CD4-positive, alpha-beta T cell treated with Interleukin-10 for 1 hour (primary cell): ENCODE measurements at places on chromosomes 16 and 17.

DNA sequence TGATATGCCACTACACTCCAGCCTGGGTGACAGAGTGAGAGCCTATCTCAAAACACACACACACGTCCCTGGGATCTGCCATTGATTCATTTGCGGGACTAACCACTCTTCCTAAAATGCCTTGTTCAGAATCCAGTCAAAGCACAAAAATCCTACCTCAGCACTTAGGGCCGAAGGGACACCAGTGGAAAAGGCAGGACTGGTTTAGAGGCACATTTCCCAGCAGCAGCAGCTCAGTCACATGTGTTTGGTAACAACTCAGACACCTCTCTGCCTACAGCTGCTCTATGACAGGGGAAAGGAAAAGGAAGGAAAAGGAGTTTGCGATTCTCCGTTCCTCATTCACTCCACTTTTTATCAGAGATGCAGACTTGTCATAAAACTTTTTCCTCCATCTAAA is 12.2 kb downstream of the KNOP1 start:
- no peak for DNase-seq

DNA sequence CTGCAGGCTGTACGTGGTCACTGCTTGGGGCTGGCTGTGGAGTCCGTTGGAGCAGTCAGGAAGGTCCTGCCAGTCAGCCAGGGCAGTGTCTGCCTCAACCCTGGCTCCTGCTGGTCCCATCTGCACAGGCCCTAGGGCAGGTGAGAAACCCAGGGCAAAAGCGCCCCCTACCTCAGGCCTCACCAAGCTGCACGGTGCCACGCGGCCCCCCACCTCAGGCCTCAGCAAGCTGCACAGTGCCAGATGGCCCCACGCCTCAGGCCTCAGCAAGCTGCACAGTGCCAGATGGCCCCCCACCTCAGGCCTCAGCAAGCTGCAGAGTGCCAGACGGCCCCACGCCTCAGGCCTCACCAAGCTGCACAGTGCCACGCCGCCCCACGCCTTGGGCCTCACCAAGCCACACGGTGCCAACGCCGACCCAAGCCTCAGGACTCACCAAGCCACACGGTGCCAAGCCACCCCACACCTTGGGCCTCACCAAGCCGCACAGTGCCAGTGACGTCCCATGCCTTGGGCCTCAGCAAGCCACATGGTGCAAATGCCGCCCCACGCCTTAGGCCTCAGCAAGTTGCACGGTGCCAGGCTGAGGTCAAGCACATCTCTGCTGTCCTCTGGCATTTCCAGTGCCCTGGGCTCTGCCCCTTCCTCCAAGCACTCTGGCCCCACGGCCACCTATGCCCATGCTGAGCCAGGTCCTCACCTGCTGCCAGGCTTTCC is 5.5 kb downstream of the TMEM204 start:
- peak; percentile 35 for DNase-seq

DNA sequence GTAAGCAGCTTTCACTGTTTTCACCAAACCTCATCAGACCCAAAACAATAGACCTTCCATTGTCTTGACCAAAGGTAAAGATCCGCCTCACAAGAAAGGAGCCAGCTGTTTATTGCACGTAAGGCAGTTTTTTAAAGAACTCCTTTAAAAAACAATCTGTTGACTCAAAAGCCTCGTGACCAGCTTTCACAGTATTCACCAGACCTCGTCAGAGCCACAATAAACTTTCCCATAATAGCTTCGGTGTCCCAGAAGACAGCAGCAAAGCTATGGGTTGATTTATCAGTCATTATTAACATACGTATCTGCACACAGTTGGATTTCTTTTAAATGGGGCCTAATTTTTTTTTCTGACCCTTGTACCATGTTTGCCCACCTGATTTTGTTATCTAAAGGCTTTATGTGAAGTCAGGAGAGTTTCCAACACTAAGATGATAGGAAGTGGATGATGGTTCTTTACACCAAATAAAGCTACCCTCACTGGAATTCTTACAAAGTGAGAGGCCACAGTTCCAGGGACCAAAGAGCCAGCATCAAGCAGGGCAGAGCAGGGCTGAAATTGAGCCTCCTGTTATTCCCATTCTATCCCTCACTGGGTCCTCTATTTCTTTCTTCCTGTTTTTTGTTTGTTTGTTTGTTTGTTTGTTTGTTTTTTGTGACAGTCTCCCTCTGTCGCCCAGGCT is 17.6 kb upstream of the HELZ start:
- DNase-seq, result no peak

DNA sequence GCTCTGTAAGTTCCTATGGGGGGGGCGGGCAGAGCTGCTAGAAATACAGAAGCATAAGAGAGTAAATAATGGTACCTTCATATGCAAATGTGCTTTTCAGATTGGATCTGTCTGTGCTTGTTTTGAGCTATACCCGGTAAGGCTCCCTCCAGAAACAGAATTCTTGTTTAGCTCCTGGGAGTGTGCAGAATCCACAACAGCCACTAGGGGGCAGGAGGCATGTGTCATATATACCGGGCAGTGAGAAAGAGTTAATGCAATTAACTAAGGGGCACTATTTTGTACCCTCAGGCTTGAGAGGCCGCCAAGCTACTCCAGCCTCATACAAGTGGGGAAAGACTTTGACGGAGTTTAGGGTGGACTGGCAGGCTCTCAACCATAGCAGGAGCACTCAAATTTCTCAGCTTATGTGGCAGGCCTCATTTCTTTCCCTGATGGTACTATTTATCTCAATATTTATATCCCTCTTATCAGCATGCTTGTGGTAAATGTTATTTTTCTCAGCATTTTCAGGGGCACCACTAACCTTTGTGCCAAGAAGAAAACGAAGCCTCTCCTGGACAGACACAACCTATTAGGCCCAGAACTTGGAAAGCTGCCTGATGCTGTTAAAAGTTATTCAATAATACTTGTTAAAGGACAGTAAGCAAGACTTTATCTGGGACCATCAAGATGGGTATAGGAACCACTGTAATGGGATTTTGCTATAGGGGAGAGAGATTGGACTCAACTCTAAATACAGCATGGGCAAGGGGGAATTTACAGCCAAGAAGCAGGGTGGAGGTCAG is 10.7 kb upstream of the CENPV start:
- DNase-seq, result peak; percentile 83

DNA sequence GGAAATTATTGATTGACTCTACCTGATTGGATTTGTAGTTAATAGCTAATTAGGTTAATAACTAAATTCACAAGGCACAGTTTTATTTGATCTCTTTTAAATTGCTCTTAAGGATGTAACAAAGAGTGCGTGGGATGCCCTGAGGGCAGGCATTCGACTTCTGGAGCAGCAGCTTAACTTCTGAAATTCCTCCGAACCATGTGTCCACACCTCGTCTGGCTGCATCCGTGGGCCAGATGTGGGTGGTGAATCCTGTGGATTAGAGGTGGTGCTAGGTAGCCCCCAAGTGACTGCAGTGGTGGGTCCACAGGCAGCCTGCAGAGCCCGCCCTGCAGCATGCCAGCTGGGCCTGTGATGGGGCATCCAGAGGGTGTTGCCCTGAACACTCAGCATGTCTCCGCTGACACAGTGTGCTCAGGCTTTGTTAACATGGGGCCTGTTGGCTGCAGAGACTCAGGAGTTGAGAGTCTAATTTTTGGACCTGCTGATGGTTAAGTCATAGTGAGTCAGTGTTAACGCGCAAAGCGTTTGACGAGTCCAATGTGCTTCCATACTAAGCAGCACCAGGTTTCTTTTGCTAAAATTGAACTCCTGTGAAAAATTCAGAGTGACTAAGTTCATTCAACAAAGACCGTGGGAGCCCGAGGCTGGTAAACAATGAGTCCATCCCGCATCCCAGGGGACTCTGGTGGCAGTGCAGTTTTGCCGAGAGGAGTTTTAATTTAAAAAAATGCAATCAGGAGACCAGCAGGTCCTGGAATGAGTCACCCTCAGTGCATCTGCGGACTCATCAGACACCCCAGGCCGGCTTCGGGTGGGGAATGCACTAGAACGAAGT is 3.8 kb upstream of the NPB start:
- no peak for DNase-seq

DNA sequence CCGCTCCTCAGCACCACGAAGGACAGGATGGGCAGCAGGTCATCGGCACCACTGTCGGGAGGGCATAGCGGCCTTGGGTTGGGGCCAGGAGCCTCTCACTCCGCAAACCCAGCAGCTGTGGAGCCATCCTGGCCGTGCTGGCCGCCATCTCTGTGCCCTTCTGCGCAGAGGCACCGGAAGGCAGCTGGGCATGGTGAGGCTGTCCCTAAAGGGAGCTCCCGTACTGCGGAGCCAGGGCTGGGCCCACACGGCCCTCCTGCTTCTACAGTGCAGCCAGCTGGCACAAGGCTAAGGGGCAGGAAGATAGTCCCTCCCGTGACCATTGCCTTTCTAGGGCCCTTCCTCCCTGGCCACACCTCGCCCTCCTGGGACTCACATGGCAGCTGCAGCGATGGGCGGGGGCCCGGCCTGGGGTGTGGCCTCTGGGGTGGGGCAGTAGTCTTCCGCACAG is 7.0 kb upstream of the SPATA2L start:
- no peak for DNase-seq

GRCh38 chr17:74652020-74652419 is 28.5 kb upstream of the CD300E start:
- no peak for DNase-seq

GRCh38 chr17:27547301-27547683 is 83.7 kb upstream of the LGALS9 start:
- no peak for DNase-seq

- no peak for DNase-seq
These were observed 29.6 kb downstream of the ACSF3 start for GRCh38 chr16:89123001-89123830.

DNA sequence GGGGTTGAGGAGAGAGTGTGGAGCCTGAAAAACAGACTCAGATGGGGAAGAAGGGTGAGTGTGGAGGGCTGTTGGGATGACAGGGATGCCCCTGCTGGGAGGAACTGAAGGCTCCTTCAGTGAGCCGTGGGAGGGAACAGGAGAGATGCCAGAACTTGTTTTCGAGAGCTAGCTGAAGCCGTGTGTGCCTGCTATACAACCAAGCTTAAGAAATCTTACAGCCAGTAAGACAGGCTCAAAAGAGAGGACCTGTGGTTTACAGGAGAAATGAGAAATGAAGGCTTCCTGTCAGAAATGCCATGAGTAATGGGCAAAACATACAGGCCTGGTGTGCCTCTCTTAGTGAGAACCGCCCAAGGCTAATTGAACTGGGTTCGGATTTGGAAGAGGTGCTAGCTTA is 99.6 kb downstream of the SPACA3 start:
- no peak for DNase-seq

- no peak for DNase-seq
These were observed 31.3 kb downstream of the TVP23A start for GRCh38 chr16:10787304-10787703.

GRCh38 chr16:85619101-85619891 is 6.2 kb downstream of the GSE1 start:
- no peak for DNase-seq

DNA sequence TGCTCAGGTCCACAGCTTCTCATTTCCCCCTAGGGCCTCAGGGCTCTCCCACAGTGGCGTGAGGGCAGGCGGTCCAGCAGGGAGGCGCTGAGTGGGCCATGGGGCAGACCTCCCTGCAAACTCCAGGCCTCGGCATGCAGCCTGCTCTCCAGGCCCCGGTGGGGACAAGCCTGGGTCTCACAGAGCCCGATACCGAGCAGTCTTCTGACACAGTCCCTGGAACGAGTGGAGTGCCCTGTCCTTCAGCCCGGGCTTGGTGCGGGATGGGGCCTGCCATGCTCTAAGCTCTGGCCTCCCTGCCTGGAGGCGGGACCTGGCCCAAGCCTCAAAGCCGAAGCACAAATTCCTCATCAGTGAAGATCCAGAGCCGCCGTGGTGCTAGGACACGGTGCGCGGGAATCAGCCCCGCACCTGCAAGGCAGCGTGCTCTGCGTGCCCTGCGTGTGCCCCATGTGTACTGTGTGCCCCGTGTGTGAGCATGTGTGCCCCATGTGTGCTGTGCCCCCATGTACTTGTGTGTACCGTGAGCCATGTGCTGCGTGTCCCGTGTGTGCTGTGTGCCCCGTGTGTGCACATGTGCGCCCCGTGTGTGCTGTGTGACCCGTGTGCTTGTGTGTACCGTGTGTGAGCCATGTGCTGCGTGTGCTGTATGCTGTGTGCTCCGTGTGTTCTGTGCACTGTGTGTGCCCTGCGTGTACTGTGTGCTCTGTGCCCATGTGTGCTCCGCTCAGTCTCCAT is 56.1 kb downstream of the ENGASE start:
- no peak for DNase-seq

GRCh38 chr17:74702116-74702871 is 10.4 kb downstream of the CD300LF start:
- no peak for DNase-seq

DNA sequence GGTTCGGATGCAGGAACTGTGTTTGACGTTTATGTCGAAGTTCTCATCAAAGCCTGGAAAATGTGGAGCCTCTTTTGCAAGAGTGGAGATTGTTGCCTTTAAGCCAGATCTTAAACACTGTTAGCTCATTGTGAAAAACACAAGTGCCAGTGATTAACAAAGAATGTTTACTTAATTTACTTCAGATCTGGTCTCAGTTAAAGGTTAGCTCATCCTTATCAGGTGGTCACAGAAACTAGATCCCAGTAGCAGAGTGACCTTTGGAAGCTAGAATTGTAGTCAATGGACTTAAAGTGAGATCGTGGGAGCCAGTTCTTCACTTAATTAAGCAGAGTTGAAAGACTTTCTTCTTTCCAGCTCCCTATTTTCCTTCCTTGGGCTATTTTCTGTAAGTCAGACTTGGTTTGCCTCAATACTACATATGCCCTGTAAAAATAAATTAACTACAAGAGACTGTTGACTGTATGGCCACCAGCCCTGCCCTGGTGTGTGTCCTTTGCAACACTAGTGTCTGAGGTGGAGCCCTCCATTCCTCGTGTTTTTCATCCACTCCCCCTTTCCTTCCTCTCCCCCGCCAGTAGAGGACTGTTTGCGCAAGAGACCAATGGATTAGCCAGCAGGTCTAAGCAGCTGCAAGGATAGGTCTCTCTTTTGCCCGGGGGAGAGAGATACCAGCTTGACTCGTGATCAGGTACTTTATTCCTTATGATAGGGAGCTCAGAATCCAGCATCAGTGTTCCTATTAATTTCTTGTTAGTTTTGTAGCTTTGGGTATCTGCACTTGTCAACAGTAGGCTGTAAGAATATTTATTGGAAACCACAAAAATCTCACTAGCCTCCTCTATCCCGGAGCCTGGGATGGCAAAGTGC is 20.2 kb downstream of the FBXO39 start:
- DNase-seq, result no peak

GRCh38 chr17:31537565-31538011 is 146.1 kb downstream of the RAB11FIP4 start:
- DNase-seq, result no peak

GRCh38 chr17:78544881-78545755 is 32.1 kb downstream of the DNAH17 start:
- DNase-seq, result no peak

- DNase-seq, result peak; percentile 13
These were observed 49.4 kb downstream of the TNFRSF13B start for GRCh38 chr17:16922386-16923096.
